ENCODE measurements at places on chromosomes 11 and 22.

GRCh38 chr11:94934846-94935245, 38.5 kb downstream of the CWC15 start:
- no peak for DNase-seq

DNA sequence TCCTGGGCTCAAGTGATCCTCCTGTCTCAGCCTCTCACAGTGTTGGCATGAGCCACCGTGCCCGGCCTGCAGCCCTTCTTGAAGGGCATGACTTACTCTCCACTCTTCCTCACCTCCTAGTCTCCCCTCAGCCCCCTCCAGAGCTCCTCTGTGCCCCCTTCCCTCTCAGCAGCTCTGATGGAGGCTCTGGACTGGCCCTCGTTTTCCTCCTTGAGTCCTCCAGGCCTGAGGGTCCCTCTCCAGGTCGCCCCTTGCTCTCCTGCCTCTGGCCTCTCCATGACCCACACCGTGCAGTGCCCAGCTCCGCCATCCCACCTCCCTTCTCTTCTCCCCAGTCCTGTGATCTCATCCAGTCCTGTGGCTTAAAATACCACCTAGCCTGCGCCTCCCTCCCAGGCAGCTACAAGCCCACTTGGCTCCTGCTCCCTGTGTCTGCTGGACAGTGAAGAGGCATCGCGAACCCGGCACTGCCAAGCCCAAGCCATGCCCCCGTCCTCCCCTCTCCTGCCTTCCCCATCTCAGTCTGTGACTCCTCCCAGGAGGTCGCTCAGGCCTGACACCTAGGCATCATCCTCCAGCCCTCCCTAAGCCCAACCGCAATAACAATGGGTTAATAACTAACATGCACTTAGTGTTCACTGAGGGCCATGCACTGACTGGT, 11.9 kb downstream of the KCNJ4 start:
- DNase-seq, result no peak

DNA sequence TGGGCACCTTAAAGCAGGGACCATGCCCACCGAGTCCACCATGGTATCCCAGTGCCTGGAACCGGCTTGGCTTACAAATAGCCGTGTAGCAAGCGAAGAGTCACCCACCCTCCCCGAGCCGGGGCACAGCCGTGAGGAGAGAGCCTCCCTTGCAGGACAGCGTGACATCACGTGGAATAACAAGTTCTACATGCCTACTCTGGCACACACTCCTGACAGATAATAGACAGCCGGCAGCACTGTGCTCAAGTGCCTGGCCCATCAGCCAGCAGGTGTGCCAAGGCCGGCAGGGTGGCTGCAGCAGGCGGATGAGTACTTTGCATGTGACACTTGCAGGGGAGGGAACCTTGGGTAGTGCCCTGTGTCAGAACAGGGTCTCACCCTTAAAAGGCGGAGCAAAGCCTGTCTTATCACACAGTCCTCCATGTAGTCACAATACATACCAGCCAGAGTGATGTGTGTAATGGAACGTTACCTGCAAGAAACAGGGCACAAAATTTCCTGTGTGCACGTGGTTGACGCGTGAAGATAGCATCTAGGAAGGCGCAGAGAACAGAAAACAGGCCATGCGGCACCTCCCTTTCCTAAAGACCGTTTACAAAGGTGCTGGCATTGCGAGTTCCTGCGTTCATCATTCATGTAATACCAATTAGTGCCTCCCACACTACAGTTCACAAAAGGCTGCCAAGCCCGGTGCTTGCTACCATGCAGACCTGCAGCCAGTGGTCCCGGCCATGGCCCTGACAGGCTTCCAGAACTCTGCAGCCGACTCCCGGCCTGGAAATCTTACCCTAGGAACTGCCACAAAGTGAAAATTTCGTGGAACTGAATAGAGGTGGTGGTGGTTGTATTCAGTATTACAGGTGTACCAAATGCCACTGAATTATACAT, 16.4 kb downstream of the TOM1 start:
- DNase-seq, result no peak

DNA sequence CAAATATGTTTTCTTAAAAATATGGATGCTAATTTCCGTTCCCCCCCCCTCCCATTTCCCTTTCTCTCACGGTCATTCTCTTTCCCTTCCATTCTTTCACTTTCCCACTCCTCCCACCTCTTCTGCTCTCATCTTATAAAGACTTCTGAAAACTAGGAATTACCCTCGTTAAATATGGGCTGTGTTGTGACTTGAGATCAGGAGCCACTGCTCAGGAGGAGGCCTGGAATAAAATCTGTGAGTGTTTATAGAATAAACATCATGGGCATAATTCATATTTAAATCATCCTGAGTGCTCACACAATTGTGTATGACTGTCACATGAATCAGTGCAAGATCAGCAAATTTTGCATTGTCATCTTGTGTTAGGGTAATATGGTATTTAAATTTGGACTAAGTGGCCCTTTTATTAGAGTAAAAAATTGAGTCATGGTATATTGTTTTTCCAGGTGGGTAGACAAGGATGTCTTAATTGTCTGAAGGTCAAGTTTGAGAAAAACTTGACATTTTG, 208.0 kb downstream of the DDX10 start:
- DNase-seq, result no peak

- no peak for DNase-seq
Observed at GRCh38 chr11:19380375-19380774, 139.6 kb upstream of the E2F8 start.

DNA sequence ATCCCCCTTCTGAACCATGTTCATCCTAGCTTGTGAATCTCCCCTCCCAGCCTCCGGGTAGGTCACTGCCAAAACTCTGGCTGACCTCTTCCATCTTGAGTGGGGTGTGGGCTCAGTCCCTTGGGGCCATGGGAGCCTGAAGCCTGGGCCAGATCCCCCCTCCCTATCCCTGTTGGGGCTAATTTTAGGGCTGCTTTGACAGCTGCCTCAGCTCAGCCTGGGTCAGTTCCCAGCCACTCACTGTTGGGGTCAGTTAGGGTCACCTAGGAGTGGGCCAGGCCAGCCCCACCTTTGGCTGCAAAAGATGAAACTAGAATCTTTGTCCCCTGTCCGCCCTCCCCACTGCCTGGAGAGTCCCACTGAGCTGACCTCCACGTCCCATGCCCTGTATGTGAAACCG, 29.8 kb upstream of the P2RY2 start:
- no peak for DNase-seq

DNA sequence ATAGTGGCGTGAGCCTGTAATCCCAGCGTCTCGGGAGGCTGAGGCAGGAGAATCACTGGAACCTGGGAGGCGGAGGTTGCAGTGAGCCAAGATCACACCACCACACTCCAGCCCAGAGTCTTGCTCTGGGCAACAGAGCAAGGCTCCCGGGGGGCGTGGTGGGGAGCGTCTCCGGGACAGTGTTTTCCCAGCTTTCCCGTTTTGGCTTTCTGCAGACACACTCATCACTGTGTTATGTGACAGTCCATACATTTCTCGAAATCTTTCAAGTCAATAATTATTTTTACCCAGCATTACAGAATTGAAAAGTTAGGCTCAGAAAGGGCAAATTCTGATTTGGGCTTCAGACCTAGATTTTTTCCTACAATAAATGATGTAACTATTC, 31.7 kb downstream of the NEAT1 start:
- DNase-seq, result no peak

DNA sequence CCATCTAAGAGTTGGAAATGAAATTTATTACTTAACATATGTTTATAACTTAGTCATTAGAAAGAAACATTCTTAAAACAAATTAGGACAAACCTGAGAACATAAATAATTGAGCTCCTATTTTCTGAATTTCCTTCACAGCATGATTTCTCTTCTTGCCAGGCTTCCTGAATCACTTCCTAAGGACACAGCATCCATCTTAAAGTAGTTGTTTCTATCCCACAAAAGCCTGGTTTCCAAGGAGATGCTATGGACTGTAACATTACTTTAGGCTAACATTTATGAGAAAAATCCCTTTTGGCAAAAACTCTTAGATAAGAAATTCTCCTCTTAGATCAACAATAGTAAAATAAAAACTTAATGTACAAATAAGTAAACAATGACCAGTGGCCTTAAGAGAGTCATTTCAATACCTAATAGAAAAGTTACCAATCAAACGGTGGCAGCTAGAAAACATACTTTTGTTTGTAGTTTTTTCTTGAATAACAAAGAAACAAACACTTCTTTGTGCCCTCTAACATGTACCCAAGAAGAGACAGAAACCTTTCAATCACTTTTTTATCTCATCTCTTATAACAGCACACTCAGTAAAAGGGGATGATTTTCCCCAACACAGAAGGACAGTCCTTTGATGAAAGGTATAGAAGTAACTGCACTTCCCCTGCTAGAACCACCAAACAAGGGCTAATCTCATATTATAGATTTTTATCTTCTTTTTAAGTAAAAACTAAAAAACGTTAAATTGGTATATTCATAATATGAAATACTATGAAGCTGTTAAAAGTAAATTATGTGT, 74.5 kb downstream of the TTC28 start:
- DNase-seq, result no peak

DNA sequence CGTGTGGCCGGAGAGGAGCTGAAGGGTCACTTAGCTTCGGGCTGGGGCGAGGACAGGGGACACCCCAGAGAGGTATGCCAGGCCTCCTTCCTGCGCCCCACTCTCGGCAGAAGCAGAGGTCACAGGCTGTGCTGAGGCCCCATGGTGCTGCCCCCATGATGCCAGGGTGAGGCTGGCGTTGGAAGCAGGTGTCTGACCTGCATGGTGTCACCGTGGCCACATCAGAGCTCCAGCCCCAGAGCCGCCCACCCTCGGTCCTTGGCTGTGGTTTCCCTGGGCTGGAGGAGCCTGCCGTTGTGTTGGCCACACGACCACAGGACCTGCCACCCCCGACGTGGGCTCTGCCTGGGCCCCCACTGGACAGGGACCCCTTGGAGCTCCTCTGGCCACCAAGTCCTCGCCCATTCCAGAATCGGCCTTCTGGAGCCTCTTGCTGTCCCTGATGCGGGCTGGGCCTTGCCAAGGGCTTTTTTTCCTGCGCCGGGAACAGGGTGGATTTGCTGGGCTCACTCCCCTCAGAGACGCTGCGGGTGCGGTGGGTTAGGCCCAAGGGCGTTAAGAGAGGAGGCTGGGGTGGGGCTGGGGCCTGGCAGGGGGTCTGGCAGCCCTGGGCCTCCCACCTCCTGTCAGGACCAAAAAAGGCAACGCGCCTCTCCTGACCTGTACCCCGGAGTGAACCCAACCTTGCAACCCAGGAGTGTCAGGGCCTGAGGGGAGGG, 8.2 kb upstream of the TSSC4 start:
- DNase-seq, result no peak
